ENCODE measurements at places on chromosomes 3 and 15. TPM values are rescaled to one million over a fixed set of nuclear protein-coding genes. Genes with fewer than 3 reads are reported as not detected.

Gene COLQ
- 1.7 TPM for total RNA-seq

Gene EEF1AKMT4
- 14.3 TPM for total RNA-seq

Gene COX17
- 70.0 TPM for total RNA-seq

Gene LMAN1L
- total RNA-seq = 0.36 TPM

Gene SLCO3A1
- total RNA-seq = 13.4 TPM

Gene ARPIN
- not detected for total RNA-seq

Gene SPG11
- 68.0 TPM for total RNA-seq

Gene ZNF660
- 0.30 TPM for total RNA-seq

DNA sequence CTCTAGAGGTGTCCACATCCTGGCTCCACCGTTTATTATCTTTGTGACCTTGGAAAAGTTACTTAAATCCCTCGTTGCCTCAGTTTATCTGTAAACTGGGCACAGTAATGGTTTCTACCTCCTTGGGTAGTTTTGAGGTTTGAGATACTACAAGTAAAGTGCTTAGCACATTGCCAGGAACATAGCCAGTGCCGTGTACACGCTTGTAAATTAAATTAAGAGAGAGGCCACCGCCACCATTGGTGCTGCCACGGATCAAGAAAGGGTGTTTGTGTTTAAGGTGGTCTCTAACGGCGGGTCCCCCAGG lies 5.8 kb upstream of the WNT7A start:
- DNase-seq = no peak
- H3K4me1 ChIP-seq = peaks cover 10% of the 10 kb centered on the region
- H3K4me3 ChIP-seq = no peak overlapping the region

DNA sequence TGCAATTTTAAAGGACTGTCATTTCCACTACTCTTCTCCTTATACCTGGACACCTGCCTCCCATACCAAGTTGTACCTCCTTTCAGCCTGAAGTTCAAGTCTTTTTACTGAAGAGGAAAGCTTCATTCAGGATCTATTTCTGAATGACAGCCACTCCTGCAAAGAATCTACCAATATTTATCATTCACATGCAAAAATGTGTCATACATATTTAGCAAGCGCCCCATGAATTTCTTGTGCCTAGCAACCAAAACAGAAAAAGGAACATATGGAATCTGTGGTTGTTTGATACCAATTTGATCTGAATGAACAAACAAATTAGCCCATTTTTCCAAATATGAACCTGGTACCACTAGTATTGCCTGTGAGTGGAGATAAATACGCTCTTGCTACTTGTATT lies 16.8 kb downstream of the GJD2 start:
- DNase-seq = no peak
- H3K4me3 ChIP-seq = no peak overlapping the region
- no peaks in the 10 kb centered on the region for H3K36me3 ChIP-seq
- H3K27ac ChIP-seq = no peak overlapping the region

DNA sequence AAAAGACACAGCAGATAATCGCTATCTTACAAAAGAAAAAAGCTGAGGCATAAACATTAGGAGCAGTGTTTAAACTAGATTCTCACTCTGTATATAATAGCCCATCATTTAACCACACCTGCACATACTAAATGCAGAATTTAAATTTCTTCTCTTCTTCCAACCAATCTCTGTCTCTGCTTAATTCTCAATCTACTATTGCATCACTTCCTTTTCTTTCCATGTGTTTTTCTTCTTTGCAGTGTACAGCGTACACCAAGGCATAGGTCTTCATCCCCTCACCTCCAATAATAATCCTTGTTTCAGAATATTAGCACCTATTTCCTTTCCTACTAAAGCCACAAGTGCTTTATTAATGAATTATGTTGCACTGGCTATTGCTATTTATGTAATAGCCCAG lies 90.9 kb downstream of the NR1I2 start:
- peaks cover 7% of the 10 kb centered on the region for H3K36me3 ChIP-seq
- no peaks in the 10 kb centered on the region for H3K27me3 ChIP-seq
- H3K27ac ChIP-seq = no peak overlapping the region
- no peak overlapping the region for H3K4me3 ChIP-seq

GRCh38 chr3:189449084-189449483 lies 182.1 kb upstream of the TP63 start:
- H3K4me3 ChIP-seq = no peak overlapping the region
- no peaks in the 10 kb centered on the region for H3K27me3 ChIP-seq
- no peak overlapping the region for H3K27ac ChIP-seq
- H3K4me1 ChIP-seq = no peaks in the 10 kb centered on the region
- H3K36me3 ChIP-seq = no peaks in the 10 kb centered on the region

- no peak overlapping the region for H3K4me3 ChIP-seq
- no peak overlapping the region for H3K27ac ChIP-seq
- H3K4me1 ChIP-seq = peaks cover 34% of the 10 kb centered on the region
- no peaks in the 10 kb centered on the region for H3K27me3 ChIP-seq
These were observed 8.5 kb downstream of the EIF4G1 start for GRCh38 chr3:184322731-184323487.

DNA sequence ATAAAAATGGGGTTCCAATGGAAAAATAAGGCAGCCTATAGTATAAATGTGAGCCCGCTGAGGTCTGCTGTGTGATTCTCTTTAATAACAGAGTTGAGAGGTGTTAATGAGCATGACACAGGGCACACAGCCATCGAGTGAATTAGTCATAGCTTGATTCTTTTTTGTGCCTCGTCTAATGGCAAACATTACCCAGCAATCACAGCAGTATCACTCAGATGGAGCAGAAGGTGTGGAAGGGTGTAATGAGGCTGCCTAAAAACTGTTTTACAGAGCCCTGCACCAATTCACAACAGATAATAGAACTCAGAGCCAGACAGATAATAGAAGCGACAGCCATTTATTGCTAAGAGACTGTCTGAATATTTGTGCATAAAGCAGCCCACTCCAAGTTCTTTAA lies 178.6 kb upstream of the TPRG1 start:
- H3K27me3 ChIP-seq = peaks cover 24% of the 10 kb centered on the region
- peak; percentile 27 for DNase-seq
- no peak overlapping the region for H3K4me3 ChIP-seq
- H3K4me1 ChIP-seq = no peaks in the 10 kb centered on the region
- no peaks in the 10 kb centered on the region for H3K36me3 ChIP-seq

DNA sequence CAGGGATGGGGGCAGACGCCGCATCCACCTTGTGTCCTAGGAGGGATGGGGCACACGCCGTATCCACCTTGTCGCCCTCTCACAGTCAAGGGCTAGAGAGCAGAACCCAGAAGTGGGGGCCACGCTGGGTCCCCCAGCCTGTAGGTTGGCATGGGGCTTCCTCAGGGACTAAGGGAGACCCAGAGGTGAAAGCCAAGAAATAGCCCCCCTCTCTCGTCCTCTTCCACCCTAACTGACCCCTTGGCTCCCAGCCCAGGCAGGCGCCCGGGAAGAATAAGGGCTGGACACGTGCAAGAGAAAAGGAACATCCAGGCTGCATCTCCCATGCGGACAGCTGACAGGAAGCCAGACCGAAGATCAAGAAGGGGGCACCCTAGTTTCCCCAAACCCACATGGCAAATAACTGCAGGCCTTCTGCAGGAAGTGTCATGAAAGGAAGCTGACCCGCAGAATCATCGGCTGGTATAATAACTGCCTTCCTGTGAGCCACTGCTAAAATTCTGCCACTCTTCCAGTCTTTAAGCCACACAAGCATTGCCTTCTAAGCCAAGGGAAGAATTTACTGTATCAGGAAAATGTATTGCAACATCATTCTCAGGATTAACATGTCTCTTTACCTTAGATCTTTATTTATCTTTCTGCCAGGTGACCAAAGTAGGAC lies 38.5 kb upstream of the TFRC start:
- no peaks in the 10 kb centered on the region for H3K27me3 ChIP-seq
- peaks cover 26% of the 10 kb centered on the region for H3K4me1 ChIP-seq
- peak overlapping the region; percentile 7 for H3K27ac ChIP-seq
- DNase-seq = peak; percentile 70
- no peaks in the 10 kb centered on the region for H3K36me3 ChIP-seq
- H3K4me3 ChIP-seq = peak overlapping the region; percentile 15

- no peaks in the 10 kb centered on the region for H3K36me3 ChIP-seq
- H3K27ac ChIP-seq = no peak overlapping the region
- H3K4me1 ChIP-seq = no peaks in the 10 kb centered on the region
- H3K27me3 ChIP-seq = peaks cover 1% of the 10 kb centered on the region
- no peak for DNase-seq
- H3K4me3 ChIP-seq = no peak overlapping the region
These were observed 21.5 kb upstream of the ZBTB38 start for GRCh38 chr3:141346839-141347238.

- H3K4me1 ChIP-seq = peaks cover 4% of the 10 kb centered on the region
- DNase-seq = peak; percentile 83
- H3K27me3 ChIP-seq = peaks cover 8% of the 10 kb centered on the region
- peak overlapping the region; percentile 26 for H3K27ac ChIP-seq
- no peak overlapping the region for H3K4me3 ChIP-seq
- peaks cover 10% of the 10 kb centered on the region for H3K36me3 ChIP-seq
These were observed 25.4 kb downstream of the ISG20 start for GRCh38 chr15:88664151-88664778.

DNA sequence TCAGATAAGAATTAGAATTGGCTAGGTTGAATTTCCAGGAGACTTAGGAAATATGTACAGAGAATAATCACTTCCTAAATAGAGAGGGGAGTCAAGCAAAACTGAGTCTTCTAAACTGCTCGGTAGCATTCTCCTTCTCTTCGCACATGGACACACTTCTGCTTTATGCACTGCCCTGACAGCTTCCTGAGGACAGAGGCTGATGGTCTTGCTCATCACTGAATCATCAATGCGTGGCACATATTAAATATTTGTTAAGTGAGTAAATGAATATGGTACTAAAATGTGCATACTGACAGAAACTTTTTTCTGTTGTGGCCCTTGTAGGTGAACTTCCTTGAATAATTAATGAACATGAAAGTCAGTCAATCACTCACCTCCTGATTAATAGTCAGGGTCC lies 315.5 kb downstream of the FHIT start:
- DNase-seq = no peak
- H3K27me3 ChIP-seq = no peaks in the 10 kb centered on the region
- no peak overlapping the region for H3K4me3 ChIP-seq
- H3K27ac ChIP-seq = no peak overlapping the region

- peak; percentile 75 for DNase-seq
- no peaks in the 10 kb centered on the region for H3K4me1 ChIP-seq
- H3K4me3 ChIP-seq = no peak overlapping the region
- peaks cover 5% of the 10 kb centered on the region for H3K27me3 ChIP-seq
- no peak overlapping the region for H3K27ac ChIP-seq
- no peaks in the 10 kb centered on the region for H3K36me3 ChIP-seq
These were observed 36.8 kb upstream of the KLHL25 start for GRCh38 chr15:85831415-85832113.

DNA sequence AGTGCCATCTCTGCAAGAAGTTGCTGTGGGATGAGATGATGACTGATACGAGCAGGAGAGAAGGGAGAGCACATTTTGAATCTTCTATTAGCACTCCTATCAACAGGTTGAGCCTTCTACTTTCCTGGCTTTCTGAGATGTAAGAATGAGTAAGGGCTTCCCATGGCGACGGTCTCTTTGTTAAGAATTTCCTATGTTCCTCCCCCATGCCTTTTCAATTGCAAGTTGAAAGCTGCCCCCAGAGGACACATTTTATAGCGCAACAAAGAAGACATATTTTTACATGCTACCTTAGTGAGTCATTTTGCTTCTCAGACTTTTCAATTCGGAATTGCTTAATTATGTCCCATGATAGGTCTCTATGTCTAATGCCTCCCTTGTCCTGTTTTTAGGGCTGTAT lies 71.3 kb upstream of the LRTM1 start:
- no peak overlapping the region for H3K4me3 ChIP-seq
- no peaks in the 10 kb centered on the region for H3K27me3 ChIP-seq
- no peaks in the 10 kb centered on the region for H3K4me1 ChIP-seq
- H3K27ac ChIP-seq = no peak overlapping the region
- no peaks in the 10 kb centered on the region for H3K36me3 ChIP-seq

DNA sequence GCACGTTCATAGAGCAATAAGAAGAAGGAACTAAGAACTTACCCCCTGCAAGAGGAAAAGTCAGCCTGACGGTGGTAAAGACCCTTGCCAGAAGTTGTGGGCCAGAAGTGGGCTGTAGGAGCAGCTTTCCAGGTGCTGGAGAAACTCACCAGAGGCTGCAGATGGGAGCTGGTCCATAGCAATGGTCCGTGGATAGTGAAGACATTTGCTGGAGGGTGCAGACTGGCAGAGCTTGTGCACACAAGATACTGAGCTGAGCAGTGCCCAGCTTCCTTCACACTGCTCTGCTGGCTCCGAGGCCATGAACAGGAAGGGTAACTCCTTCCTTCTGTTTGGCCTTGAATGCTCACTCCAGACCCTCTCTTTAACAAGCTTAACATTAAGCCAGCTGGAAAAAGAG lies 149.8 kb upstream of the BNIP2 start:
- H3K27me3 ChIP-seq = peaks cover 7% of the 10 kb centered on the region
- peak; percentile 63 for DNase-seq
- H3K4me3 ChIP-seq = peak overlapping the region; percentile 42
- peak overlapping the region; percentile 24 for H3K27ac ChIP-seq
- H3K36me3 ChIP-seq = peaks cover 1% of the 10 kb centered on the region

- H3K27ac ChIP-seq = no peak overlapping the region
- H3K36me3 ChIP-seq = peaks cover 54% of the 10 kb centered on the region
- no peak for DNase-seq
- H3K4me3 ChIP-seq = peak overlapping the region; percentile 99
- peaks cover 1% of the 10 kb centered on the region for H3K27me3 ChIP-seq
These were observed 1.3 kb downstream of the PSMD2 start for GRCh38 chr3:184300378-184300720.

GRCh38 chr3:177473184-177473583 lies 275.9 kb upstream of the TBL1XR1 start:
- no peaks in the 10 kb centered on the region for H3K36me3 ChIP-seq
- H3K27ac ChIP-seq = no peak overlapping the region
- no peaks in the 10 kb centered on the region for H3K4me1 ChIP-seq
- no peak for DNase-seq
- H3K4me3 ChIP-seq = no peak overlapping the region
- no peaks in the 10 kb centered on the region for H3K27me3 ChIP-seq

DNA sequence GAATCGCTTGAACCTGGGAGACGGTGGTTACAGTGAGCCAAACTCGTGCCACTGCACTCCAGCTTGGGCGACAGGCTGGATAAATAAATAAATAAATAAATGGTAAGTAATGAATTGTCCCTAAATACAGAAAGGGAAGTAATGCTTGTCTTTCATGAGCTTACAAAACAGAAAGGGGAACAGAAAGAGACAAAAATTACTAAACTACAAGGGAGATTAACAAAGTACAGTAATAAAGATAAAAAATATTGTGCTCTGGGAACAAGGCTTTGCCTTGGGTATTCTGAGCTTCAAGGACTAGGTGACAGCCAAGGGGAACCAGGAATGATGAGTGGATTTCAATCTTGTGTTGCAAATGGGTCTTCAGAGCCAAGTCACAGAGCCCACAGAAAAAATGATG lies 9.2 kb upstream of the HLTF start:
- H3K4me1 ChIP-seq = no peaks in the 10 kb centered on the region
- H3K4me3 ChIP-seq = no peak overlapping the region
- H3K27ac ChIP-seq = no peak overlapping the region
- peaks cover 8% of the 10 kb centered on the region for H3K27me3 ChIP-seq
- DNase-seq = no peak
- H3K36me3 ChIP-seq = no peaks in the 10 kb centered on the region

DNA sequence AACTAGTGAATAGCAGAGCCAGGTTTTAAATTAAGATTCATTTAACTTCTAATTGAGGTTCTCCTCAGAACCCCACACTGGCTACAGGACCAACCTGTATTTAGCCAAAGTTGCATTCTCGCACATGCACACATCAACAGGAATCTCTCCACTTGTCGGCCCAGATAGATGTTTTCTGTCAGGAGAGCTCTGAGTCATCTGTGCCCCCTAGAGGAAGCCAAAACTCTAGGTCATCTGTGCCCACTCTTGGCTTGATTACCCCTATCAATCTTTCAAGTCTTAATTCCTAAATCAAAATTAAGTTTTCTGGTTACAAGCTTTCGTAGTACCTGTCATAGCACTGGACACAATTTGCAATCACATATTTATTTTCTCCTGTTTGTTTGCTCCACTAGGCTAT lies 104.9 kb upstream of the EOMES start:
- no peaks in the 10 kb centered on the region for H3K4me1 ChIP-seq
- DNase-seq = no peak
- H3K27me3 ChIP-seq = peaks cover 4% of the 10 kb centered on the region
- H3K4me3 ChIP-seq = no peak overlapping the region

Measured in activated CD4-positive, alpha-beta T cell treated with anti-CD3 and anti-CD28 coated beads, Interleukin-2, amount 10 ng/mL, durations not matched to agents 24 days and 14 days (primary cell).